PC-9 (cell line): ENCODE measurements at places on chromosomes 11 and 22.

GRCh38 chr11:116984186-116984585 is 114.0 kb downstream of the SIK3 start:
- no peak for DNase-seq

- no peak for DNase-seq
Measured at GRCh38 chr11:109138196-109138595, 283.8 kb upstream of the C11orf87 start.

- DNase-seq, result no peak
Measured at GRCh38 chr11:46725338-46726205, 6.6 kb downstream of the F2 start.

DNA sequence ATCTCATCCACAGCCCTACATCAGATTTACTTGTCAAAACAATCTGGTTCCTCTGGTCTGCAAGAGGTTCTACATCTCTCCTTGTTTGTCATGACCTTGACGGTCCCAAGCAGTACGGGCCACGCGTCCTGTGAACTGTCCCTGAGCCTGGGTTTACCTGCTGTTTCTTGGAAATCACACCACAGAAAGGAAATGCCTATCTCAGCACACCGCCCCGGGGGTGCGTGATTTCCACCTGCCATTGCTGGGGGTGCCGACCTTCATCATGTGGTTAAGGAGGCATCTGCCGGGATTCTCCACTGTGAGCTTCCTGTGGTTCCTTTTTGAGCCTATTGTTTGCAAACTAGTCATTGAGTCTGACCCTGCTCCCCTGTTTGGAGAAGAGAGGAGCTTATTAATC is 1363.4 kb downstream of the BRD1 start:
- DNase-seq, result no peak

DNA sequence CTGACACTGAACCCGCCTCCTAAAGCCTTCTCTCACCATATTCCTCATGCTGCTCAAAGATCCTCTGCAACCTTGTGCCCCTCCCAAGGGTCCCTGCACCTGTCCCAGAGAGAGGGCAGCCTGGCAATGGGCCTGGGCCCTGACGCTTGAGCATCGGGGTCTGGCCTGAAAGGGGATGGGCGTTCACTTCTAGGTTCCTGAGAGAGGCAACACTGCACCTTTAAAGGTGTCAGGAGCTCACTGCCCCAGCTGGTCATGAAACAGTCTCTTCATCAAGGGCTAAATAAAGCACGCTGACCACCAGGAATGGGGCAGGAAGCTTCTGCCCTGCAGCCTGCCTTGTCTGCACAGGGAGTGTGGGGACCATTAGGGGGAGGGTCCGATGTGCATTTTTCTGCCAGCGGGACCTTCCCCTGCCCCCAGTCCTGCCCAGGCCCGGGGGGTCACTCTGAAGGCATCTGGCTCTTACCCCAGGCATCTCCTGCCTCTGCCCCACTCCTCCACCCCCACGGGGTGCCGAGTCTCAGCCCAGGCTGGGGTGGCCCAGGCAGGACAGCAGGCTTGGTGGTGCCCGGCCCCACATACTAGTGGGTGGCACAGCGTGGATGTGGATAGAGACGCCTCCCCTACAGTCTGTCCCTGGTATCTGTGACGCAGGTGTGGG is 3.5 kb downstream of the C11orf21 start:
- no peak for DNase-seq
